ENCODE measurements at places on chromosomes 6 and 20. TPM values are rescaled to one million over a fixed set of nuclear protein-coding genes. Genes with fewer than 3 reads are reported as not detected.

DNA sequence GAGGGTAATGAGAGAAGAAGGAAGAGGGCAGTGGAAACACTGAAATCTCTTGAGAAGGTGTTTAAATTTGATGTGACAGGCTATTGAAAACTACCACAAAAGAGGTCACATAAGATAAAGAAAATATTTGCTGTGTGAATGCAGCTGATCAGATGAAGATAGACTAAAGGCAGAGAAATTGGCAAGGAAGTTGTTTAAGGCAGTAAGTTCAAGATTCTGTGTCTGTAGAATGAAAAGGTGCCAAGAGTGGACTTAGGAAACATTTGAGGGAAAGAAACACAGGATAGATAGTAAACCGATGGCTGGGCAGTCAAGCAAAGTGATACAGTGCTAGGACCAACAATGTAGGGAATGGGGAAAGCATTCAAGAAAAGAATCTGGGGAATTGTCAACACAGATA lies 332.3 kb upstream of the MARCKS start:
- H3K36me3 ChIP-seq, result no peaks in the 10 kb centered on the region
- H3K4me3 ChIP-seq, result no peak overlapping the region
- H3K27me3 ChIP-seq, result no peaks in the 10 kb centered on the region

DNA sequence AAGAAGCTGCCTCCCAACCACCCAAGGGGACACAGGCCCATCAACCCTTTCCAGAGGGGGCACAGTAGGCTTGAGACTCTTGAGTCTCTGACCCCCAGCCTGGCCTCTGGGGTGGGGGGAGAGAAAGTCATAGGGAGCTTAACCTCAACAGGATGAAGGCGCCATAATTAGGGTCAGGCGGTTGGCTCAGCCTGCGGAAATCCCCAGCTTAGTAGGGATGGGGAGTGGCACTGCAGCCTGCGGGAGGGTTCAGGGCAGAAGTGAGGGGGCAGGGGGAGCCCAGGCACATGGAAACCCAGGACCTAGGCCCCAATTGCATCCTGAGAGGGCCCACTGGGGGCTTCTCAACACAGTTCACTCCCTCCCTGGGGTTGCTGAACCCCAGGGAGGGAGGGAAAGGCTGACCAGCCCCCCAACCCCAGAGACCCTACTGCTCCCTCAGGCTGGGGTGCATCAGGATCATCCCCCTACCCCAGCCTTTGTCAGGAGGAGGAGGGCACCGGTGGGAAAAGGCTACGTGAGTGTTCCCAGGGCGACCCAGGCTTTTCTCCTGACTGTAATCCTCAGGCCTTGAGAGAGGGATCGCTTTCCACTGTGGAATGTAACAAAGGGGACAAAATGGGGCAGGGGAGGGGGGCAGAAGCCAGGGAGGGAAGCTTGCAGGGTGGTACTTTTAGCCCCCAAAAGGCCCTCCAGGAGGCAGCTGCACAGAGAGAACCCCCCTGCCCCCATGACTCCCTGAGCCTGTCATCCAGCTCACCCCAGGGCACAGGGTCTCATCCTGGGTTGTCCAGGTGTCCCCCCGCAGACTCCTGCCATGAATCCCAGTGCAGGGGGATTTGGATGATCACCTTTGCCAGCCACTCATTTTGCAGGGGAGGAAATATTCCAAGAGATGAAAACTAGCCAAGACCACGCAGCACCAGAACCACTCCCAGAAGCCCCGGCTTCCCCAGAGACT lies 46.4 kb downstream of the MRPL14 start:
- DNase-seq, result no peak
- peaks cover 5% of the 10 kb centered on the region for H3K27me3 ChIP-seq
- no peak overlapping the region for H3K4me3 ChIP-seq
- H3K27ac ChIP-seq, result no peak overlapping the region
- no peaks in the 10 kb centered on the region for H3K36me3 ChIP-seq

DNA sequence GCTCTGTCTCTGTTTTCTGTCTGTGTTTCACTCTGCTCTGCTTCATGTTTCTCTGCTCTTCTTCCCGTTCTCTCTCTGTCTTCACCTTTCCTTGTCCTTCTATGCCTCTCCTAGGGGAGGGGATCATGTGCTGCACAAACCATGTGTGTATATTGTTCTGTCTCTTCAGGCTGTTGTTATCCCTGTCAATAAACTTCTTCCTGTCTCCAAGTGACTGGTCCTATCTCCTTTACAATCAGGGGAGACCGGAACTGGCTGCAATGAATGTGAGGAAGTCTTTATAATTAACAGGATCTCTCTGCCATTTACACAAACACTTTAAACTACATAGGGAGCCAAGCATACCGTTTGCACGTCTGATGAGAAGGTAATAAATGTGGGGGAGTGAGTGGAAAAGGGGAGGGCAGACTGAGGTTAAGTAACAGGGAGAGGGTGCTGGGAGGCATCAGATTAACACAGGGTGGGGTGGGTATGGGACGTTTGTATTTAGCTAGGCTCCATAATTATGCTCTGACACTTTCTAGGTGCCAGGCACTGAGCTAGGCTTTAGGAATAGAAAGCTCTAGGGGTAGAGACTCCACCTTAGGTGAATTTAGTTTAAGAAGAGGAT lies 626.1 kb downstream of the DHX35 start:
- no peak overlapping the region for H3K27ac ChIP-seq
- no peaks in the 10 kb centered on the region for H3K4me1 ChIP-seq
- no peak overlapping the region for H3K4me3 ChIP-seq

DNA sequence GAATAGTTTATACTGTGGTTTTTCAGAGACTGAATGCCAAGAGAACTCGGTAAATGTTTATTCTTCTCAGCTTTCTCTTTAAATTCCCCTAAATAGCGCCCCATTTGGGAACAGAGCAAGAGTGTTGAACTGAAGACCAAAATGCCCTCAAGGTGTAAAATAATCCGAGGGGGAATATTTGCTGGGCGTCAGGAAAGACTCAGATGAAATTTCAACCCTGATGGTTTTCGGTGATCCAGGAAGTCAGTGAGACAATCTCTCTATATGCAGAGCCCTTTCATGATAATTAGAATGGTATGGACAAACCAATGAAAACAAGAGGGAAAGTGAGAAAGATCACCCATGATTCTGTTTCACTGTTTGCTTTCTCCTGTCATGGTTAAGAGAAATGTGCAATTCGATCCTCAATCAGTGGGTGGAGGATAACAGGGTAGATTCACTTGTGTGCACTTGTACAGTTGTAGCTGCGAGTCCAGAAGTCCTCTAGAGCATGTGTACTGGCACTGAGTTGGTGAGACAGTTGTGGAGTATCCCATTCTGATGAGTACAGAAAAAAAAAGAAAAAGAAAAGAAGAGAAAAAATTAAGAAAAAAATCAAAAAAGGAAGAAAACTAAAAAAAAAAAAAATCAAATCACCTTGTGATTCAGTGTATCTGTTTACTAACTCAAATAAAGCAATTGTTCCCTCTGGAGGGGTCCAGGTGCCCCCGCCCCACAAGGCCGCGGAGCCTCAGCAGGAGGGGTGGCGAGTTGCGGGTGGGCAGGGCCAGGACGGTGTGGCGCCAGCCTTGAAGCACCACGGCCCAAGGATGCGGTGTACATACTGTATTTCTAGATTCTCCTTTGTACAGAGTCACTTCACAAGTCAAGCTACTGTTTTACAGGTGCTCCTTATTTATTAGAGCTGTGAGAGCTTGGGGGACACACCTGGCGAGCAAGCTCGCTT lies 164.9 kb downstream of the SCML4 start:
- H3K36me3 ChIP-seq, result no peaks in the 10 kb centered on the region
- H3K4me1 ChIP-seq, result peaks cover 19% of the 10 kb centered on the region
- no peaks in the 10 kb centered on the region for H3K27me3 ChIP-seq
- H3K4me3 ChIP-seq, result no peak overlapping the region
- no peak for DNase-seq

LBP gene
- total RNA-seq, result not detected

DNA sequence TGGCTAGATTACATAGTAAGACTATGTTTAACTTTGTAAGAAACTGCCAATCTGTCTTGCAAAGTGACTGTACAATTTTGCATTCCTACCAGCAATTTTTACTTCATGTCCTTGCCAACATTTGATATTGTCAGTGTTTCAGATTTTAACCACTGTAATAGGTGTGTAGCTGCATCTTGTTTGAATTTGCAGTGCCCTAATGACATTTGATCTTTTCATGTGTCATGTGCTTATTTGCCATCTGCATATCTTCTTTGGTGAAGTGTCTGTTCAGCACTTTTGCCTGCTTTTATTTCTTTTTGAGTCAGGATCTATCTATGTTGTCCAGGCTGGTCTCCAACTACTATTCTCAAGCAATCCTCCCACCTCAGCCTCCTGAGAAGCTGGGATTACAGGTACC lies 2.4 kb upstream of the PRPH2 start:
- no peak overlapping the region for H3K27ac ChIP-seq
- no peaks in the 10 kb centered on the region for H3K27me3 ChIP-seq
- H3K4me3 ChIP-seq, result no peak overlapping the region
- no peak for DNase-seq

DNA sequence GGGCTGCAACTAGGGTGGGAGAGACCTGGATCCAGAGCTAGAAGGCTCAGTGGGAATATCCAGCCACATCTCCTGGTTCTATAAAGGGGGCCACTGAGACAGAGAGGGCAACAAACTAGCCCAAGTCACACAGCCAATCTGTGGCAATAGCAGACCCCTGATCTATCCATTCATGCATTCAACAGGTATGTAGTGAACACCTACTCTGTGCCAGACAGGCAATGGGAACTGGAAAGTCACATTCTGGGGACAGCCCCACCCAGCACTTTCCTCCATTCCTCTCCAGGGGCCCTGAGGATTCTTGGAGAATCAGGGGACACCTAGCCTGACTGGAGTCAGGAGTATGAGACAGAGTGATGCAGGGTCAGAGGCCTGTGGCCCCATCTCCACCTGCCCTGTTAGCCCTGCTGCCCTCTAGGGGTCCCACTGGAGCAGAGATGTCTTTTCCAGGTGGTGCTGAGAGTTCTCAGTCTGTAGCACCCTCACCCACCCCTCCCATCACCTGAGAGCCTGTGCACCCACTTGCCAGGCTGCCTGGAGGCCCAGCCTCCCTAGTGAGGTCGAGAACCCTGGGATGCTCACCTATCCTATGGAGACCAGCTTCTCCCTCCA lies 13.6 kb downstream of the BPIFA2 start:
- H3K36me3 ChIP-seq, result no peaks in the 10 kb centered on the region
- H3K4me1 ChIP-seq, result no peaks in the 10 kb centered on the region
- no peaks in the 10 kb centered on the region for H3K27me3 ChIP-seq
- H3K4me3 ChIP-seq, result no peak overlapping the region
- no peak for DNase-seq

DNA sequence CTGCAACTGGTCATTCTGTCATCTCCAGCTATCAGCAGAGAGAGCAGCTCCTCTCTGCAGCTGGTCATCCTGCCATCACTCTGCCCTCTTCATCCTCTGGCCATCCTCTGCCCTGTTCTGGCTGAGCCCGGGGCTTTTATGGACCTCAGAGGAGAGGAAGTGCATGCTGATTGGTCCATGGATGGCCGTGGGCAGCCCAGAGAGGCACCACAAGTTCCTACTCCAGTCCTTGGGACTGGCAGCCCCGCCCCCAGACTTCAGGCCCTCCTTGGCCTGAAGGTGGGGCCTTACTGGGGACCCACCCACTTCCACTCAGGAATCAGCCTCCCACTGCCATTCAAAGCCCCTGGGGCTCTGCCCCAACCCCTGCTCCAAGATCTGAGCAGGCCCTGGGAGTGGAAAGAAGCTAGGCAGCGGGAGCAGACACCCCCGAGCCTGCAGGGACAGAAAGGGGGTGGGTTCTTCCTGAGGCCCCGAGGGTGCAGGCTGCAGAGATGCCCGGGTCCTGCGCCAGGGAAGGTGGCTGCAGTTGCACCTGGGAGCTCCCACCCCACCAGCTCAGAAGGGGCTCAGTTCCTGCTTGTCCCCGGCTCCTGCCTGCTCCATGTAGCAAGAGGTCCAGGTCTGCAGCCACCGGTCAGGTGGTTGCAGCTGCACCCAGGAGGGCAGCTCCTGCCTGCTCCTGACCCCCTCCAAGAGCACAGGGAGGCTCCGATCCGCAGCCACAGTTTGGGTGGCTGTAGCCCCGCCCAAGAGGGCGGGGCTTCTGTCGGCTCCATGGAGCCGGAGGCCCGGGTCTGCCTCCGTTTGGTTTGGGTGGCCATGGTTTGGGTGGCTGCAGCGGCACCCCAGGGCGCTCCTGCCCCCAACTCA lies 34.1 kb upstream of the HMGA1 start:
- H3K36me3 ChIP-seq, result no peaks in the 10 kb centered on the region
- H3K4me3 ChIP-seq, result no peak overlapping the region
- peaks cover 6% of the 10 kb centered on the region for H3K4me1 ChIP-seq
- DNase-seq, result no peak

EYS gene
- not detected for total RNA-seq

TTLL9 gene
- total RNA-seq, result not detected

MAP1LC3A gene
- 17.7 TPM for total RNA-seq

SUPT3H gene
- total RNA-seq, result 8.9 TPM

DNA sequence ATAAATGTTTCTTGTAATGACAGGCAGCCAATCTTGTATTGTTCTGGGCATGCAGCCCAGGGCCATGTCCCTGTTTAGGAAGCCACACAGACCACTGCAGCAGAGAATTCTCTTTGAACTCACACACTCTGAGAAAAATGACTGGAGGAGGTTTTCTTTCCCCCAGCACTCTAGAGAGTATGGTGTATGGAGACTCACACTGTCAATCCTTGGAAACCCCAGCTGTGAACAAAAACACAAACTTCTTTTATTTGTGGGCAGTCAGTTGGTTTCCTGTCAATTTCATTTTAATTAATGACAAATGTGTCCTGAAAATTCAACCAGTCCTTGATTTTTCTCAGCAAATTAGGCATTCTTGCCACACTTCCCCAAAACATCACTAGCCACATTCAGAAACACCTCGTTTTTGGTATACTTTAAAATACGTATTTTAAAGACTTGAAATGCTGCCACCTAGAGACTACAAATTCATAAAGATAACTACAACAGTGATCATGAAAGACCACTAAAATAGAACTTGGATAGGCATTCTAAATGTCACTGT lies 52.9 kb upstream of the UFL1 start:
- no peaks in the 10 kb centered on the region for H3K36me3 ChIP-seq
- no peaks in the 10 kb centered on the region for H3K27me3 ChIP-seq
- H3K27ac ChIP-seq, result no peak overlapping the region
- H3K4me1 ChIP-seq, result peaks cover 3% of the 10 kb centered on the region
- H3K4me3 ChIP-seq, result no peak overlapping the region
- DNase-seq, result no peak

TEAD3 gene
- total RNA-seq, result 0.11 TPM

DNA sequence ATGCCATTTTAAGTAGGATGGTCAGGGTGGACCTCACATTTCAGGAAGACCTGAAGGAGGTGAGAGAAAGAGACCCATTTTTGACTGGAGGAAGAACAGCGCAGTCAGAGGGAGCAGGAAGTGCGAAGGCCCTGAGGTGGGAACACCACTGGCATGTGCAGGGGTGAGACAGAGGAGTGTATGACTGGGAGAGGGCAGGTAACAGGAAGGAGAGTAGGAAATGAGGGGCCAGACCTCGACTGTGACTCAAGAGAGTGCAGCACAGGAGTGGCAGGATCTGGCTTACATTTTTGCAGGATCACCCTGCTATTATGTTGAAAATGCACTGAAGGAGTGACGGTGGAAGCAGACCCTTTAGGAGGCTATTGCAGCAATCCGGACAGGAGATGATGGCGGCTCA lies 117.7 kb upstream of the CDYL start:
- no peaks in the 10 kb centered on the region for H3K27me3 ChIP-seq
- H3K4me3 ChIP-seq, result no peak overlapping the region
- no peak overlapping the region for H3K27ac ChIP-seq
- no peak for DNase-seq
- no peaks in the 10 kb centered on the region for H3K36me3 ChIP-seq
